Smooth muscle cell of the coronary artery (primary cell): ENCODE measurements at places on chromosomes 3 and 15. TPM values are rescaled to one million over a fixed set of nuclear protein-coding genes. Genes with fewer than 3 reads are reported as not detected.

IL1RAP gene
- total RNA-seq: 15.9 and 18.2 TPM in 2 replicates

STRIT1 gene
- total RNA-seq: not detected in 2 replicates

TJP1 gene
- 38.3 and 42.8 TPM in 2 replicates for total RNA-seq

CRYGS gene
- total RNA-seq: 0.75 and 1.4 TPM in 2 replicates

GABRB3 gene
- total RNA-seq: 0.45 and 1.2 TPM in 2 replicates

RTP1 gene
- under 0.01 TPM in 1 of 2 replicates, not detected in the other for total RNA-seq

ETV5 gene
- 11.0 and 24.7 TPM in 2 replicates for total RNA-seq

FNDC3B gene
- 63.2 and 103 TPM in 2 replicates for total RNA-seq

GOLGA8G gene
- total RNA-seq: not detected in 2 replicates

TMEM212 gene
- not detected in 2 replicates for total RNA-seq

C3orf70 gene
- 0.23 TPM in 1 of 2 replicates, not detected in the other for total RNA-seq

NPHP3 gene
- 10.7 and 15.6 TPM in 2 replicates for total RNA-seq

PAK6 gene
- not detected in 2 replicates for total RNA-seq

CIB2 gene
- 1.4 and 3.2 TPM in 2 replicates for total RNA-seq
